Left colon (tissue), 2 donors: ENCODE measurements at places on chromosomes 12 and 14. TPM values are rescaled to one million over a fixed set of nuclear protein-coding genes. Genes with fewer than 3 reads are reported as not detected.

DNA sequence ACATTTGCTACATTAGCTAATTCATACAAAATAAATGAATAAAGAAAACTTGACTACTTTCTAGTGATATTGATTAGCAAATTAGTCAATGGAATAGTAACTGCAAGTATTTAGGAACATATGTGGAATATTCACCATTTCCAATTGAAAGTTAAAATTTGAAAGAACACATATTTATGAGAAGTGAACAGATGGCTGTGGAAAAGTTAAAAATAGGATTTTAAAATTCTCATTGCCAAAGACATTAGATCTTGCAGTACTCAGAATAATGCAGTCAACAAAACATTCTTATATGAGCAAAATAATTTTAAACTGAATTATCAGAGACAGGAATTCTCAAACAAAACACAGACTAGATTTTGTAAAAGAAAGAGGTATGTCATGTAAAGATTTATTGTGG is 613.9 kb upstream of the NOVA1 start:
- no peak for DNase-seq

- DNase-seq, result no peak
Measured at GRCh38 chr12:42402821-42403411, 76.9 kb downstream of the PPHLN1 start.

GRCh38 chr14:98341211-98341610 is 930.8 kb downstream of the BCL11B start:
- no peak for DNase-seq

DNA sequence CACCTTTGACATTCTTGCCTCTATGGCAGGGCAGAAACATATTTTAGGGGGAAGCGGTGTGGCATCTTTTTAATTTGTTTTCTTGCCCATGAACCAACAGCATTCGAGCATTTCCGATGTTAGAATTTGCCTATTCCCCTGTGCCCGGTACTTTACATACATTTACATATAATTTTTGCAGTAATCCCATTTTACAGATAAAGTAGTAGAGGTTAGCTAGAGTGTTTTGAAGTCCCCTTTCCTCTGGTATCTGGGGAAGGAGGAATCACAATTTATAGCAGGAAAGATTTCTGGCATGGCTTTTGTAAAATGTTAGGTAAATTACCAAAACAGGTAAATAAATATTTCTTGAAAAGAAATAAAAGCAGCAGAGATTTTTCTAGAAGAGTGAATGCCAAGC is 1.6 kb downstream of the BORCS5 start:
- DNase-seq, result no peak

CLECL1 gene
- not detected for total RNA-seq

TAS2R9 gene
- not detected for total RNA-seq
